OCI-M1 (cell line): ENCODE measurements at places on chromosomes 12 and 14.
A peak's percentile ranks its signal among the peaks of the same experiment; 100 is the strongest.

DNA sequence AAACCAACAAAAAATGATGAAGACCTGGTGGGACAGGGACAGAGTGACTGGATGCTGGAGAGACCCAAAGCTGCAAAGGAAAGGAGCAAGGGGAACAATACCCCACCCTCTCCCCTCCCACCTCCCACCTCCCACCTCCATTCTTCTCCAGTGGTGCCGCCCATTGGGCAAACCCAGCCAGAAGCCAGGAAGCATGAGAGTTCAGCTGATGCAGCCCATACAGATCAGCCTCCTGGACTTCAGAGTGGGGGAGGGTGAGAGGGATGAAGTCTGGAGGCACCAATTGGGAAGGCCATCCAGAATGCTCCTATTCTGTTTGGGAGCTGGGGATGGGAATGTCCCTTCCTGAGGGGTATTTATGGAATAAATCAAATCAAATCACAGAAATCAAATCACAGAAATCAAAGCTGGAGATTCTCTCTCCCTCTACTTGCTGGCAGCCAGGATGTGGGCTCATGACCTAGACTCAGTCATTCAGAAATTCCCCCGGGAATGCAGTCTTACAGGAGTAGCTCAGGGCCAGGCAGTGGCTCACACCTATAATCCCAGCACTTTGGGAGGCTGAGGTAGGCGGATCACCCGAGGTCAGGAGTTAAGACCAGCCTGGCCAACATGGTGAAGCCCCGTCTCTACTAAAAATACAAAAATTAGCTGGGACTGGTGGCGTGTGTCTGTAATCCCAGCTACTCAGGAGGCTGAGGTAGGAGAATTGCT, 31.1 kb downstream of the IRF2BPL start:
- no peak for DNase-seq

GRCh38 chr14:96949594-96949993, 152.4 kb downstream of the VRK1 start:
- DNase-seq, result no peak

GRCh38 chr12:72995616-72996015, 723.4 kb downstream of the TRHDE start:
- DNase-seq, result peak; percentile 67

DNA sequence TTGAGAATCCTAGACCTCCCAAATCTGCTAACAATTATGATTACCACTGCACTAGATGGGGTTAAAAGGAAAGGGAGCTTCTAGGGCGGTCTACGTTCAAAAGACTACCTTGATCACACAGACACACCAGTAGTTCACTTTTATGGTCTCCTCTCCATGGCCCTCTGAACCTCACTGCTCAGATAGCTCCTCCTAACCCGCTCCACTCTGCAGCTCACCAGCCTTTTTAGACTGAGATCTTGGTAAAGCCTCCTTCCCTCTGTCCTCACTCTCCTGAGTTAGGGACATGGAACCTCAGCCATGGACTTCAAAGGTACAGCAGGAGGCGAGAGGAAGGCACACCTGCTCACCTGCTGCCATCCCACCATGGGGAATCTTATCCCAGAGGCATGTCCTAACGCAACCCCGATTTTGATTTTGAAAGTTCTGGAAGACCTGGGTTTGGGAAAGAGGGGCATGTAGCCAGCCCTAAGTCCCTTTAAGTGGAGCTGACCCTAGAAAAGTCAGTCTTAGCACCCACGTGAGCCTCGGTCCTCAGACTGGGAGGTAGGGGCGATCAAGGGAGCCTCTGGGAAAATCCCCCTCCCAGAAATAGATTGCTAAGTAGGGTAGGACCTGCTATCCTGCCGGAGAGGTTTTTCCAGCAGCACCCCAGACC, 1.3 kb downstream of the ZNF219 start:
- no peak for DNase-seq

- DNase-seq, result no peak
These were observed 91.2 kb downstream of the RGS6 start for GRCh38 chr14:72023128-72024042.

- DNase-seq, result no peak
These were observed 68.6 kb downstream of the RFLNA start for GRCh38 chr12:124363353-124363965.

DNA sequence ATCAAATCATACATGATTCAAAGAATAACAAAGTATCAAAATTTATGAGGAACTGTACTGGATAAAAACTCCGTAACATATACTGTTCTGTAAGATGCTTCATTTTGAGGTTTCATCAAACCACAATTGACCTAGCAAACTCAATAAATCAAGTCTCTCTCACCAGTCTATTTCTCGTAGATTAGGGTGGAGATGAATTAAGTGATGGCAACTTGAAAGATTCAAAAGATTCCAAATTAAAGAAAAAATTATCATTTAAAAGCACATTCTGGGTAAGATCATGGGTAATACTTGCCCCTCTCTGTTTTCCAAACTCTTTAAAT, 74.4 kb downstream of the PAPLN start:
- no peak for DNase-seq

GRCh38 chr12:1716911-1717310, 26.0 kb downstream of the ADIPOR2 start:
- no peak for DNase-seq

DNA sequence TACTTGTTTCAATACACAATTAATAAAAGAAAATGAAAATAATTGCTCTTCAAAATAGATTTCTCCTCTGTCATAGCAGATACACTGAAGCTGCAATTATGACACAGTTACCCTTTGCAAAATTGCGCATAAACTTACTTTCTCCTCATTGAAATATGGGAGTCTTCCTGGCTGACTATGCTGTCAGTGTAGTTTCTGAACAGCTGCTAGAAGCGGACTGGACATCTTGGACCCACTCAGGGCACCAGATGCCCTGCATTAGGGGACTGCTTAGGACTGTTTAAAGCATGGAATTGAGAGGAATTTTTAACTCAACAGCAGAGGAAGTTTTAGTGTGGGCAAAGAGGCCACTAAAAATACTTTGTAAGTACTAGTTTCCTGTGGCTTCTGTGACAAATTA, 454.9 kb downstream of the ATP23 start:
- DNase-seq, result no peak

- DNase-seq, result no peak
These were observed 25.6 kb downstream of the VPS37B start for GRCh38 chr12:122870163-122870842.

- DNase-seq, result peak; percentile 14
These were observed 718.0 kb downstream of the C12orf50 start for GRCh38 chr12:87311206-87311605.

GRCh38 chr12:131222329-131223139, 268.8 kb downstream of the ADGRD1 start:
- DNase-seq, result no peak

- DNase-seq, result no peak
These were observed 80.4 kb downstream of the LIN7A start for GRCh38 chr12:80857311-80857710.

GRCh38 chr12:2403221-2403976, 350.6 kb downstream of the CACNA1C start:
- DNase-seq, result no peak

DNA sequence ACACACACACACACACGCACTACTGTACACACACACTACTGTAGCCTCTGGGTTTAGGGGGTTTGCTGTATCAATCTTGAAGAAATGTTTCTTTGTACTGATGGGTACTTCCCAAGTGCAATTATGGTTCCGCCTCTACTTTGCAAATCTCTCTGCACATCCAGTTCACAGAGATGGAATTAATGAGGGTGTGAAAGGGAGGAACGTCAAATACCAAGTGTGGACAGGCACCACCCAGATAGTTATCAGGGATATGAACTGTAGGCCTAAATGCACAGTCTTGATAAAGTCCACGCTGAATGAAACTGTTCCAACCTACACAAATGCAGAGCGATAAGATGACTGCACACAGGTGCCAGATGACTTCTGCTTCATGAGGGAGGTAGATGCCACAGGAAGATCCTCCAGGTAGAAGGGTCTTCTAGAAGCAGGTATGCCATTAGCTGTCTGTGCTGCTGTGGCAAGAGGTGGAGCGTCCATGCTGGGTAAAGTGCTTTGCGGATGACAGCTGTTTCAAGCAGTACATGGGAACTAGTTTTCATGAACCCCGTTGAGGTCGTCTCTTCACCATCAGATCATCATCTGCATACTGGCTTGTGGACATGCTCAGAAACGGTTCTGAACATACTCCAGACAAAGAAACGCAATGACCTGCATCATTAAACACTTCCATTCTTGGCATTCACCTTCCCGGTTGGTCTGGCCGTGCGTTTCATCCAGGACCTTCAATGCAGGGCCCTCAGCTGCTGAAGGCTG, 314.3 kb upstream of the RTL1 start:
- DNase-seq, result no peak

DNA sequence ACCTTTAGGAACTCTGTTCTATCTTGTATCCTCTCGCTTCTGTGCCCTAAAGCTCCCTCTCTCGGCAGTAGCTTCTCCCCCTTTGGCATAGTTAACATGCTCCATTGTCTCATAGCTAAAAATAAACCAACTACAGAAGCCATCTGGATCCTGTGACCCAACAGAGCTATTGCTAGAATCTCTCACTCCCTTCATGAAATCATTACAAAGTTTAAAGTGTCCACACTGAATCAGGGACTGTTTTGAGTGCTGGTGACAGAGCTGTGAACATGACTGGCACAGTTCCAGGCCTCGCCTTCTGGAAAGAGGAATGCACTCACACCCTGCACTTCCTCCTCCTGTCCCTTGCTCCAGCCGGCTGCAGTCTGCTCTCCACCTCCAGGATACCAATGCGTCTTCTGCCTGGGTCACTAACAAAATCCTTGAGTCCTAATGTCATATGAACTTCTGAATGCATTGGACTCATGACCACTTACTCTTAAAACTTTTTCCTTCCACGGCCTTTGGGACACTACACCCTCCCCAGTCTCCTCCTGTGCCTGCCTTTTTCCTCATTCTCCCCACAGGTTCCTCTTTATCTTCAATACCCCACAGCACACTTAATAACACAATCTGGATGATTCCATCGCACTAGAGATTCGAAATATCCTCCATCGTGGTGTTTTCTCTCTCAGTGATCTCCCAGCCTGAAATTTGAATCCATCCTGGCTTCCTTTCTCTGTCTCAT, 13.2 kb downstream of the PLBD1 start:
- DNase-seq, result peak; percentile 64
